Activated T-cell treated with anti-CD3 and anti-CD28 coated beads for 24 hours (primary cell): ENCODE measurements at places on chromosomes 5 and 9.

DNA sequence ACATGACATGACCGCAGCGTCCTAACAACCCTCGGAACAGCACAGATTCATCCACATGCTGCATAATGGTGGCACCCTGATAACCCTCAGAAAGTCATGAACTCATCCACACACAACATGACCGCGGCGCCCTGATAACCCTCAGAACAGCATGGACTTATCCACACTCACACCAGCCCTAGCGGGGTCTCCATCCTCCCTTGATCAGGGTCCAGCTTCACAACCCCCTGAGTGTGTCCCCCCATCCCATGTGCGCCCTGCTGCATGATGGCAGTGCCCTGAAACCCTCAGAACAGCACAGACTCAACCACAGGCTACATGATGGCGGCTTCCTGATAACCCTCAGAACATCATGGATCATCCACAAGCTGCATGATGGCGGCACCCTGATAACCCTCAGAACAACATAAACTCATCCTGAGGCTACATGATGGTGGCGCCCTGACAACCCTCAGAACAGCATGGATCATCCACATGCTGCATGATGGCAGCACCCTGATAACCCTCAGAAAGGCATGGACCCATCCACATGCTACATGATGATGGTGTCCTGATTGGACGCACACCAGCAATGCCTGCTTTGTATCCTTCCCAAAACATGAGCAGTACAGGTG lies 28.3 kb downstream of the SLC6A3 start:
- no peak for DNase-seq

- DNase-seq = no peak
Observed at GRCh38 chr9:125963932-125964331, 216.8 kb downstream of the PBX3 start.

DNA sequence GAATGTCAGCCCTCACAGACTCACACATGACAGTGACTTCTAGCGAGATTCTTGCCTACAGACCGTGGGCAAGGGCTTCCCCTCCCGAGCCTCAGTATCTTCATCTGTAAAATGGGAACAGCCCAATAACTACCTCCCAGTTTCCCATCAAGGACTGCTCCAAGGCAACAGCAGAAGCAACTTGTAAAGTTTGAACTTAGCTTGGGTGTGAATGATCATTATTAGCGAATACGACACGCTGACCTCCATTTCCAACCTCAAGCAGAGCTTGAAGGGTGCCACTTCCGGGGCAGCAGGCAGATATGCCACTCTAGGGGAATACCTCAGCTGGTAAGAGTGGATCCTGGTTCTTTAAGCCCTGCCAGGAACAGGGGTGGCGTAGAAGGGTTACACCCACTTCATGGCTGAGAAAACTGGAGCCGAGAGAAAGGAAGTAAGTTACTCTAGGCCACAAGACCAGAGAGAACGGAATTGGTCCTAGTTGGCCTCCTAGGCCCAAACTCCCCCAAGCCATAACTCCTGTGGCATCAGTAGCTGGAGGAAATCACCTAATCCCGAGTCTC lies 2.0 kb downstream of the RNF44 start:
- DNase-seq = no peak

GRCh38 chr5:170536525-170536924 lies 32.7 kb downstream of the KCNIP1 start:
- DNase-seq = no peak

DNA sequence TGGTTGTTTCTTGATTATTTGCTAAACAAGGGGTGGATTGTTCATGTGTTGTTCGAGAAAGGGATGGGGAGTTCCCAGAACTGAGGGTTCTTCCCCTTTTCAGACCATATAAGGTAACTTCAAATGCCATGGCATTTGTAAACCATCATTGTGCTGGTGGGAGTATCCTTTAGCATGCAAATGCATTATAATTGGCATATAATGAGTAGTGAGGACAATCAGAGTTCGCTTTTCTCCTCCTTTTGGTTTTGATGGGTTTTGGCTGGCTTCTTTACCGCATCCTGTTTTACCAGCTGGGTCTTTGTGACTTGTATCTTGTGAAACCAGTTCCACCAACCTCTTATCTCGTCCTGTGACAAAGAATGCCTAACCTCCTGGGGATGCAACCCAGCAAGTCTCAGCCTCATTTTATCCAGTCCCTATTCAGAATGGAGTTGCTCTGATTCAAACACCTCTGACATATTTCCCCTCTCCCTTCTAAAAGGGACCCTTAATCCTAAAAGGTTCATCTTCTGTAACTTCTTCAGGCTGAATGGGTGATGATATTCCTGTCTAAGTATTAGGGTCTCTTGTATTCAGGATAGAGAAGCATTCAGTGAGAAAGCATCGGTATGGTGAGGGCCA lies 8.7 kb upstream of the FBN2 start:
- no peak for DNase-seq

- DNase-seq = no peak
Observed at GRCh38 chr9:108219664-108220063, 636.1 kb downstream of the ACTL7B start.

DNA sequence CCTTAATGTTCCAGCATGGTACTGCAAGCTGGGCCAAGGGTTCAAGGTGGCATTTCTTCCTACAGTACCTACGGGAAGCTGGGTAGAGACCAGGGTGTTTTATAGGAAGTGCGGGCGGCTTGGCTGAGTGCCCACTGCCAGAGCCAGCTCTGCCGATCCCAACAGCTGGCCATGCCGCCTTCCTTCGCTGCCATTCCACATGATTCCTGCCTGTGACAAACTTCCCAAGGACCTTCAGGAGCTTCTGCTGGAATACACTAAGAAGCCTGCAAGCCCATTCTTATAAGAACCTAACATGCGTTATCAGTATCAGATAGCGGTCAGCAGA lies 22.0 kb downstream of the MYO10 start:
- DNase-seq = no peak

GRCh38 chr5:178762391-178762790 lies 31.9 kb upstream of the ZNF354A start:
- DNase-seq = no peak

- DNase-seq = no peak
Observed at GRCh38 chr5:51518607-51519006, 135.4 kb downstream of the ISL1 start.

DNA sequence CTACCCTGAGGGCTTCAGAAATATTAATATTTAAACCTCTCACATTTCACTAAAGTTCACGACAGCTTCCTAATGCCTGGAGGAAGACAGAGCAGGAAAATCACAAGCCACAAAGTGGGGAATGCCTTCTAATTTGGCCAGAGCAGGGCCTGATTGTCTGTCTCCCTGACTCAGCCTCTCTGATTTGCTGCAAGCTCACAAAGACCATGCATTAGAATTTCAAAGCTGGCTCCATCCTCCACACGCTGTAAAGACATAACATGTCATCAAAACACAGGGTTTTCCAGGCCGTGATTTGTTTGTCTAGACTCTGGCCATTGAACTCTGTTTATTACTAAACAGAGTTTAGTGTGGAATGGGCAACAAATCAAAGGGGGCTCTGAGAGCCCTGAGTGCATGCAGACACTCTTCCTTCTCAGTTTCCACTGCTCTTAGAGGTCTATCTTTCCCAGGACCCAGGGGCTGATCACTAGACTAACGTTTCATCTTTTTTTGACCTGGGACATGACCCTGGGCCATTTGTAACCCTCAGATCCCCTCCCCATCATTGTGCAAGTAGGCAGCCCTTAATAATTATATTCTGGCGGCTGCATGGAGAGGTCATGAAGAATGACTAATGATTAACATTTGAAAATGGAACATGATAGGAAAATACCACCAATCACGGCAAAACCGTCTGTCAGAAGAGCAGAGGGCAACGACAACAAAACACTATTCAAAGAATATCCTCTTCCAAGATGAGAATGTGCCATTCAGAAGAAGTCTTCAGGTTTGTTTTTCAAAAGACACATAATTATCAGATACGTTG lies 140.2 kb downstream of the ENC1 start:
- no peak for DNase-seq

DNA sequence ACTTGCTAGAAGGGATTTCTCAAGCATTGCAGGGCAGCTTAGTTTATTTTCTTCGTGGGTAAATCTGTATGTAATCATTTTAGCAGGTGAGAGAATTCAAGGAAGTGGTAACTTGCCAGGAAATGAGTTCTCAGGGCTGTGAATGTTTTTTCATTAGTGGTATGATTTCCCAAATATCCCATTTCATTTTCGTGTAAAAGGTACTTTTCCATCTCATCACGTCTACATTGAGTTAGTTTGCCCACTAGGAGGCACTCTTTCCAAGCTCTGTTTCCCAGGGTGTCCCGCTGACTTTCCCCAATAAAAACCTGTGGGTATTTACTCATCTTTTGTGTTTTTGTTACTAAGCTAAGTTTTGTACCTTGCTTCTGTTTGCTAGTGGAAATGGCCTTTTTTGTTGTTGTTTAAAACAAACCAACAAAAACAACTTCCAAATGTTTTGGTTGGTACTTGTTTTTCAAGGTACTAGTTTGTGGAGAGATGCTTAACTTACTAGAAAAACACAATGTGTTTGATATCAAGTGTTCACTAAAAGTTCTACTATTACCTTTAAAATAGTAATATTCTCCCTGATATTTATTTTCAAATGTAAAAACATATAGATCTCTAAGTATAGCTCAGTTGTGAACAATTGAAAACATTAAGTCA lies 373.6 kb downstream of the ADGRV1 start:
- peak; percentile 23 for DNase-seq
